ENCODE measurements at places on chromosomes 11 and 22.

DNA sequence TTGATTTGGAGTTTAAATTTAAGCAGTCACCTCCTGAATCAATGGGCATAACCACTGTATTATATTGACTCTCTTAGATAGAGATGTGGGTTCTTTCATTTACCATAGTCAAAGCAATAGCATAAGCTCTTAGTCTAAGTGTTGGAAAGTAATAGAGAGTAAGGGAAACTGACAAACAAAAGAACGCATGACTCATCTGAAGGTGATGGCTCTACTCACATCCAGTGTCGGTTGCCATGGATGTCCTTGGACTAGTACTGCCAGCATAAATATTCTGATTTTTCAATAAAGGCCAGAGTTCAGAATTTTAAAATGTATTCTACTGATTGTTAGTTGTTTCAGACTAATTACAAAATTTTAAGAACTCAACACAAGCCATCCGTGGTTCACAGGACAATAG is 444.9 kb upstream of the DDI1 start:
- DNase-seq, result no peak

DNA sequence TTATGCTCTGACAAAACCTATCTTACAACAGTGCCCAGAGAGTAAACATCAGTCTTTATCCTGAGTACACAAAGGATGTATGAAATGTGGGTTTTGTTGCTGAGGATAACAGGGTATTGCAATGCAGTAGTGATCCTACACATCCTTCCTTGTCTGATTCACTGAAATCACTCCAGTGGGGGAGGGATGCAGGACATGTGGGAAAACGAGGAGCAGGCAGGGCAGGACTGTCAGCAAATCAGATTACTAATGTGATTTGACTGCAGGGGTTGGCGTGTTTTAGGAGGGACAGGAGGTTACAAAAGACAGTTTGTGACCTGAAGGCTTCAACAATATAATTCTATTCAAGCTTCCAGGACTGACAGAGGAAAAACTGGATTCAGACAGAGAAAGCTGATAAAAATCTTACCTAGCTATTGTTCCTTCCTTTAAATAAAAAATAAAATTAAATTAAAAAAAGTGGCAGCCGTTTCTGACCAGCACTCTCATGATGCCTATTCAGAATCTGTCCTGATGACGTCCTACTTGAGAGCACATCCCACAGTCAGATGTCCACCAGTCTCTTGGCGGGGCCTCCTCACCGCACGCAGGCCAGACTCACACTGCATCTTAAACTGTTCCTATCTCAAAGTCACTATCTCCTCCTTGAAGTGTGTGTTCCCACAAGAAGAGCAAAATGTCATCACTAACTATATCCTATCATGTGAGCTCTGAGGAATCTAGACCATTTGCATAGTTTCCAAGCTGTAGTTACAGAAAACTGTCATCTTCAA is 50.6 kb upstream of the MN1 start:
- DNase-seq, result no peak

GRCh38 chr11:92790926-92791616 is 178.4 kb upstream of the MTNR1B start:
- no peak for DNase-seq

DNA sequence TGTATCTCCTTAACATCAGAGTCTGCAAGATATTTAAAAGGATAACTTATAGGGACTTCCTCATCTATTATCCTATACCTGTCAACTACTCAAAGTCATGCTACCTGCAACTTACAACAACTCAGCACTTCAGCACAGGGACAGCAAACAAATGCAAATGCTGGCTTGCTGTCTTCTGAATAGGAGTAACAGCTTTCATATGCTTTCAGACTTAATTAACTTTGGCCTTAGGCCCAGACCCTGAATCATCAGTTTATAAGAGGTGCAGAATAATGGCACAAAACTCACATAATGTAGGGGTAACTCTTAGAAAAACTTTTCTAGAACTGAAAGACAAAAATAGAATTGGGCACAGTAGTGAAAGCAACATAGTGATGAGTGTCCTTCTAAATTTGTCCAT is 953.4 kb downstream of the DLG2 start:
- no peak for DNase-seq

GRCh38 chr11:28858076-28858475 is 749.9 kb downstream of the METTL15 start:
- no peak for DNase-seq

Data from stimulated activated CD8-positive, alpha-beta memory T cell treated with anti-CD3 and anti-CD28 coated beads, Interleukin-4, amount 100 ng/mL, for 1 hour (primary cell).